ENCODE measurements at places on chromosomes 7 and 10.

GRCh38 chr10:97427571-97428179 lies 1.7 kb downstream of the PGAM1 start:
- peak; percentile 85 for DNase-seq

GRCh38 chr10:110399965-110400933 lies 95.5 kb upstream of the SMNDC1 start:
- DNase-seq: no peak

GRCh38 chr7:150992833-150993302 lies 2.1 kb downstream of the NOS3 start:
- DNase-seq: no peak

GRCh38 chr10:50467209-50467608 lies 156.5 kb downstream of the SGMS1 start:
- DNase-seq: no peak

DNA sequence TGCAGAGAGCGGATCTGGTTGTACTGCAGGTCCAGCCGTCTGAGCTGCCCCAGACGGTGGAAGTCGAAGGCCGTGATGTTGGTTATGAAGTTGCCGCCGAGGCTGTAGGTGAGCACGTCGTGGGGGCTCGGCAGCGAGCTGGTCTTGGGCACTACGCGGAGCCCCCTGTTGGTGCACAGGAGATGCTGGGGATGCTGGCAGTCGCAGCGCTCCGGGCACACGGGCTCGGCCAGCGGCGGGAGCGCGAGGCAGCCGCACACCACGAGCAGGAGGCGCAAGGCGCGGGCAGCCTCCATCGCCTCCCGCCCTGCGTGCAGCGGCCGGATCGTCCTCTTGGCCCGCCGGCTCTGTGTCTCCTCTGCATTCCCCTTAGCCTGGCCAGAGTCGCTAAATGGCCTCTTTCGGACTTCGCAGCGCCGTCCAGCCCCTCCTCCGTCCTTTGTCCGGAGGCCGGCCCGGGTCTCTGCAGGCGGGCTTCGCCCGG lies 337 bp downstream of the TRIL start:
- no peak for DNase-seq

DNA sequence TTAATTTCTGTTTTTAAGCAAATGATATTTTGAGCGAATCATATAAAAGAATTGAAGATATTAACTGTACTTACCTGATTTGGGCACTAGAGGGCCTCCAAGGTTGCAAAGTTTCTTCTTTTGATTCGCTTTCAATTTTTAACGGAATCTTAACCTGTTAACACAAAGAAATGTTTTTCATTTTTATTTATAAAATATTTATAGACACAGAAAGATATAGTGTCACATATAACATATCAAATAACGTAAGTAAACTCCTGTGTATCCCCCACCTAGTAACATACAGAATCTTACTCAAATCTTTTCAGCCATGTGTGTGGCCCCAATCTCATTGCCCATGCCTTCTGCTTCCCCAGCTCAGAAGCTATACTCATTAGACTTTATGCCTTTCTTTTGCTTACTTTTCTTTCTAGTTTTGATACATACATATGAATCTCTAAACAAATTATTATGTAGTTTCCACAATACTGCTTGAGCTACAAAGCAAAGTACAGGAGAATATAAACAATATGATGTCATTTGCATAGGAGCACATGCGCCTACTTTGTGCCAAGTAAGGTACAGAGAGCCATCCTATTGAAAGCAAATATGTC lies 49.5 kb upstream of the ZPBP start:
- DNase-seq: peak; percentile 46

DNA sequence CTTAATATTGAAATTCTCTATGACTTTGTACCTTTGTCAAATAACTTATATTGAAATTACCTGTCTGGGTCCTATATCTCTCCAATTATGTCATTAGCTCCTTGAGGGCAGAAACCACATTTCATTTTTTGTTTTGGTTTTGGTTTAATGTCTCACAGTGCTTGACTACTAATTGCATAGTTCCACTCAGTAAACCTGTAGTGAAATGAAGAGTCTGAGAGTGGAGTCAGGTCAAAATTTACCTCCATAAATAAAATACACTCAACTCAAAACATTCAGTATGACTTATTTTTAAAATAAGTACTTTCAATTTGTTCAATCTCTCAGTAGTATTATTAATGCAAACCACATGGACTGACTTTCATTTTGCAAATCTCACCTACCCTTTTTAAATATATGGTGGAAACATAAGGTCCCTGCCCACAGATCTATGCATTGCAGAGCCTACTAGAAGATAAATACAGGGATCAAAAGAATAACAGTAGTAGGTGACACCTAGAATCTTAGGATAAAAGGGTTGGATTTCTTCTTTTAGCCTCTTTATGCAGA lies 32.5 kb downstream of the PDE1C start:
- DNase-seq: no peak

DNA sequence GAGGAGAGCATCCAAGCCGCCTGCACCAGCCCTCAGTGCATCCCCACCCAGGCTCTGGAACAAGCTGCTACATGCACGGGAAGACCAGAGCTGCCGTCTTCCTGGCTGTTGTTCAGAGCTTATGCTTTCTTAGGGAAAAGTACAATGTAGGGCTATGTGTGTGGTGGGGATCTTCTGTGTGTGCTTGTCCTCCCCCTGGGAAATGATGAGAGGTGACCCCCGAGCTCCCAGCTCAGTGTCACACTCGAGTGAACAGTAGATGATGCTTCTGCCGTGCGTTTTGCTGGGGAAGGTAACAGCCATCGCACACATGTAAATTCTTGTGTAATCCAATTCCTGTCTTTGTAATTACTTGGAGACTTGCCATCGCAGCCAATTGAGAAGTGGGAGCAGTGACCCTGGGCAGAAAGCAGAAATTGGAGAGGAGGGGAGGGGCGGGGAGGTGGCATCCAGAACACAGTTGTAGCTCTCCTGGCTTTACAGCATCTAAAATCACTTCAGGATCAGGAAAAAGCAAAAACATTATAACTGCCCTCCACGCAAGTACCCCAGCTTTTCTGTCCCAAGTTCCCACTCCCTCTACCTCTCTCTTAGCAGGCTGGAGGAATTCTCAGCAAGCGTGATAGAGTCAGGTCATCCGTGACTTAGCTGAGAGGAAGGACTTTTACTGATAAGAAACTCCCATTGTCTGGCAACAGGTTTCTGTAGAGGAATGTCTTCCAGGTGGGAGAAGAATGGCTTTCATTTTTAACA lies 149.6 kb downstream of the TCF7L2 start:
- DNase-seq: peak; percentile 52

Data from kidney tubule cell (primary cell).